PC-3 (cell line): ENCODE measurements at places on chromosomes 5 and 9. TPM values are rescaled to one million over a fixed set of nuclear protein-coding genes. Genes with fewer than 3 reads are reported as not detected.

Gene FBXO10
- 2.6 and 5.1 TPM in 2 replicates for total RNA-seq

Gene ENHO
- 1.3 and 2.0 TPM in 2 replicates for total RNA-seq

Gene FXN
- total RNA-seq = 10.0 and 11.0 TPM in 2 replicates

Gene GRM6
- total RNA-seq = not detected in 2 replicates

Gene ANKRD31
- total RNA-seq = 0.12 and 0.26 TPM in 2 replicates

Gene ANKRD34B
- not detected in 2 replicates for total RNA-seq

Gene LRRC26
- 0.40 and 2.0 TPM in 2 replicates for total RNA-seq

Gene CHMP5
- 64.2 and 65.0 TPM in 2 replicates for total RNA-seq

Gene FOXI1
- total RNA-seq = not detected in 2 replicates

Gene PRDM9
- total RNA-seq = 0.11 and 0.12 TPM in 2 replicates

Gene GKAP1
- total RNA-seq = 1.5 and 2.6 TPM in 2 replicates

Gene OR5C1
- not detected in 2 replicates for total RNA-seq

Gene TUSC1
- total RNA-seq = 15.1 and 19.0 TPM in 2 replicates

Gene NTRK2
- not detected in 2 replicates for total RNA-seq

Gene VCAN
- 6.2 and 6.7 TPM in 2 replicates for total RNA-seq

Gene ITK
- total RNA-seq = 0.58 and 0.69 TPM in 2 replicates

Gene PCDHGB7
- total RNA-seq = 0.44 and 1.4 TPM in 2 replicates

Gene STPG3
- not detected in 2 replicates for total RNA-seq

Gene GZMA
- not detected in 2 replicates for total RNA-seq

Gene IGFBPL1
- 0.66 TPM in 1 of 2 replicates, not detected in the other for total RNA-seq

Gene DIRAS2
- total RNA-seq = not detected in 2 replicates

Gene PCDHB4
- 0.07 and 0.52 TPM in 2 replicates for total RNA-seq

Gene SLC6A19
- total RNA-seq = not detected in 2 replicates

Gene WNT8A
- not detected in 2 replicates for total RNA-seq

Gene SYNPO
- 5.3 and 8.4 TPM in 2 replicates for total RNA-seq

Gene PCA3
- not detected in 2 replicates for total RNA-seq

Gene EXOSC3
- 98.3 and 125 TPM in 2 replicates for total RNA-seq

Gene SGCD
- total RNA-seq = 0.15 and 0.29 TPM in 2 replicates

Gene SLC1A1
- 3.2 and 4.8 TPM in 2 replicates for total RNA-seq

Gene MEGF10
- total RNA-seq = not detected in 2 replicates

Gene ENTREP1
- total RNA-seq = 0.36 and 0.46 TPM in 2 replicates

Gene MZB1
- 0.22 and 1.0 TPM in 2 replicates for total RNA-seq

Gene SLC2A6
- total RNA-seq = 20.5 and 21.7 TPM in 2 replicates

Gene ZNG1C
- total RNA-seq = 108 and 128 TPM in 2 replicates

Gene MLANA
- not detected in 2 replicates for total RNA-seq

Gene PTGDS
- not detected in 2 replicates for total RNA-seq

Gene NMUR2
- not detected in 2 replicates for total RNA-seq

Gene PDCD1LG2
- total RNA-seq = 0.46 and 1.4 TPM in 2 replicates

Gene TAF1L
- 0.23 TPM in 1 of 2 replicates, not detected in the other for total RNA-seq

Gene ECM2
- 0.29 TPM in 1 of 2 replicates, not detected in the other for total RNA-seq

Gene EFNA5
- 5.1 and 5.4 TPM in 2 replicates for total RNA-seq

Gene ELOVL7
- total RNA-seq = 0.69 and 1.2 TPM in 2 replicates

Gene MAP1B
- total RNA-seq = 12.8 and 18.2 TPM in 2 replicates

Gene NXNL2
- 0.66 TPM in 1 of 2 replicates, not detected in the other for total RNA-seq

Gene SPINK6
- not detected in 2 replicates for total RNA-seq

Gene CCDC152
- not detected in 2 replicates for total RNA-seq

Gene UNC13B
- total RNA-seq = 9.8 and 10.4 TPM in 2 replicates

Gene MAMDC4
- 3.0 and 5.3 TPM in 2 replicates for total RNA-seq

Gene GBGT1
- total RNA-seq = not detected in 2 replicates

Gene IFNA21
- total RNA-seq = not detected in 2 replicates

Gene PALM2AKAP2
- total RNA-seq = 0.22 and 1.2 TPM in 2 replicates

Gene SLC36A3
- not detected in 2 replicates for total RNA-seq

Gene OCLN
- total RNA-seq = 35.4 and 45.2 TPM in 2 replicates

Gene NTMT1
- total RNA-seq = 50.2 and 60.6 TPM in 2 replicates

Gene SLC46A2
- total RNA-seq = not detected in 2 replicates

Gene TLR4
- total RNA-seq = 0.06 TPM in 1 of 2 replicates, not detected in the other
